Kidney glomerular epithelial cell (primary cell): ENCODE measurements at places on chromosomes 11 and 22.

- peak; percentile 83 for DNase-seq
Measured at GRCh38 chr11:29527391-29527936, 489.4 kb downstream of the KCNA4 start.

DNA sequence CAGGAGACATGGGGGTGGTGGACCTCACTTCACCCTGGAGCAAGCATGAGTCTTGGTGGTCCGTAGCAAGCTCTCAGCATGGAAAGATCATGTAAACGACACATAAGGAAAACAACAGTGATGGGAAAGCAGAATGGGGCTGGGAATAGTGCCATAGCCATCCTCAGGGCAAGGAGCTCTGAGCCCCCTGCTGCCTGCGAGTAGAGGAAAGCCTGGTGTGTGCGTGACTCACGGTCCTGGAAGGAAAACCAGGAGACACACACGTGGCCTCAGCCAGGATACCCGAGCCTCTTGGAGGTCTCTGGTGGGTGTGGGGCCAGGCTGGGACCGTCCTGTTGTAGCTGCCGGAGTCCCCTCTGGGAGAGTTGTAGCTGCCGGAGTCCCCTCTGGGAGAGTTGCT, 12.4 kb downstream of the SHANK3 start:
- no peak for DNase-seq

DNA sequence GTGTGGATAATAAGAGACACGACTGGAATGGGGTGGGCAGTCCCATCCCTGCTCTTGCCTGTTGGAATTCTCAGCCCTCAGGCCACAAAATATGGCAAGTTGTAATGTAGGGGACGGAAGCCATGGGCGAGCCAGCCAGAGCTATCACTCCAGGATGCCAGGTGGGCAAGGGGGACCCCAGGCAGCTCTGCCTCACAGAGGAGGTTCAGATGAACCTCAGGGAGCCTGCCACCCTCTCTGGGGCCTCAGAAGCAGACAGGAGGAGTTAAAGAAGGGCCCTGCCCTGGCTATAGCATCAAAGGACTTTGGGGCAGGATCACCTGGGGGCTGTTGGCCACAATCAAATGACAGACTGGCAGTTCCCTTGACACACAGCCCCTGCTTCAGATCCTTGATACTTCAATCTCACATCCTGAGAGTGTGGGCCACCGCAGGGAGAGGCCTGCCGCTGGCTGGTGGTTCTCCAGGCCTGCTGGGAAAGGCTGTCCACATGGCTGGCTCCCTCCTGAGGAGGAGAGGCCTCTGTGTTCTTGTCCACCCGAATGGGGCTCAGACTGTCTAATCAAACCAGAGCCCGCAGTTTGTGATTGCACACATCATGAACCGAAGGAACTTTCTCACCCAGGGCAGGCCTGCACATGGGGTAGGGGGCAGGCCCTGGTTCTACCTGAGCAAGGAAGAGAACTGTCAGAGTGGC, 31.4 kb downstream of the IGLL1 start:
- DNase-seq, result no peak

GRCh38 chr11:72222106-72222891, 2.3 kb upstream of the INPPL1 start:
- DNase-seq, result no peak

GRCh38 chr11:58739725-58740430, 8.1 kb upstream of the GLYAT start:
- DNase-seq, result no peak

DNA sequence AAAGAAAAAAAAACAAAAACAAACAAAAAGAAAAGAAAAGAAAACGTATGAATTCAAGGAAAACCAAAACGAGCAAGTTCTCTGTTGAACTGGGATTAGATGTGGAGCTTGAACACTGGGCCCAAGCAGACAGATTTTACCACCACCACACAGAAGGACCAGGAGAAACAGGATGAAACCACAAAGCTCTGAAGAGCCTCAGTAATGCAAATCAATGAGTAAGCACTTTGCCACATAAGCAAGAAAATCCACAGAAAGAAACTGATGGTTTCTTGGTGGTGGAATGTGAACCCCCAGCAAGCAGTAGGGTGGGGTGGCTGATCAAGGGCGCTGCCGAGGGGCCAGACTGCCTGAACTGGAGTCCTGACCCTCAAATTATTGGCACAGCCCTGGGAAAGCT, 50.9 kb upstream of the NFRKB start:
- no peak for DNase-seq

GRCh38 chr11:123060277-123061000, 1.5 kb downstream of the HSPA8 start:
- DNase-seq, result no peak

DNA sequence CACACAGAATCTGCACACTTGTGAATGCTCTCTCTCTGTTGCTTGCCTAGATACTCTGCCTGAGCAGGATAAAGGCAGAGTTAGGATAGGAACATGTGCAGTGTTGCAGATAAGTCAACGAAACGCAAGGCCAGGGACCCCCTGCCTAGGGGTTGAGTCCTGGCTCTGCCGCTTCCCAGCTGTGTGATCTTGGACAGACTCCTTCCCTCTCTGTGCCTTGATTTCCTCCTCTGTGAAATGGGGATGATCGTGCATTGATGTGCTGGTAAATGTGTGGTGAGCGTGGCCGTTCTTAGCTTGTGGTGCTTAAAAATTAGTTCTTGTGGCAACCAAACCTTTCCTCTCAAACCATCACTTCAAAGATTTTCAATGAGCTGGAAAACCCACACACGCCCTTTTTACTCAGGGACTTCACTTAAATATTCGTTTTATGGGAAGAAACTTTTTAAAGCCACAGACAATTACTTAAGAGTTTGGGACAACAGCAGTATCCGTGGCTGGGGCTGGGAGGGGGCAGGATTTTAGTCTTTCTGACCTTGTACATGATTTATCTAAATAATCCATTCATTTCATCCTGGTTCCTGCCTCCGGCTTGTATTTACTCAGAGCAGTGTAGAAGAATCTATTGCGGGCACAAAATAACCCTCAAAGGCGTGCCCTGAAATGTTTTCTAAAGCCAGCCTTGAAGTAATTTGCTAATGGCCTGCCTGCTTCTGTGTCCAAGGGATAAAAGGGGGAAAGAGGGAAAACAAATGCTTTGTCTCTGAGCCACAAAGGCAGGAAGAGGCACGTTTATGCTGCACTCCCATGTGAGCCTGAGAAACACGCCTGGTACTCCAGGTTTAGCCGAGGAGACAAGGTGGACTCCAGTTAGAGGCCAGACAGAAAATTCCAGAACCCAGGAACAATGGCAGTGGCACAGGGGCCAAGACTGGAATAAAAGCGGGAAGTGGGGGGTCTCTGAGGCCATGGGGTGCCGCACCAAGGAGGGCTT, 85.0 kb upstream of the CRYBB3 start:
- no peak for DNase-seq

DNA sequence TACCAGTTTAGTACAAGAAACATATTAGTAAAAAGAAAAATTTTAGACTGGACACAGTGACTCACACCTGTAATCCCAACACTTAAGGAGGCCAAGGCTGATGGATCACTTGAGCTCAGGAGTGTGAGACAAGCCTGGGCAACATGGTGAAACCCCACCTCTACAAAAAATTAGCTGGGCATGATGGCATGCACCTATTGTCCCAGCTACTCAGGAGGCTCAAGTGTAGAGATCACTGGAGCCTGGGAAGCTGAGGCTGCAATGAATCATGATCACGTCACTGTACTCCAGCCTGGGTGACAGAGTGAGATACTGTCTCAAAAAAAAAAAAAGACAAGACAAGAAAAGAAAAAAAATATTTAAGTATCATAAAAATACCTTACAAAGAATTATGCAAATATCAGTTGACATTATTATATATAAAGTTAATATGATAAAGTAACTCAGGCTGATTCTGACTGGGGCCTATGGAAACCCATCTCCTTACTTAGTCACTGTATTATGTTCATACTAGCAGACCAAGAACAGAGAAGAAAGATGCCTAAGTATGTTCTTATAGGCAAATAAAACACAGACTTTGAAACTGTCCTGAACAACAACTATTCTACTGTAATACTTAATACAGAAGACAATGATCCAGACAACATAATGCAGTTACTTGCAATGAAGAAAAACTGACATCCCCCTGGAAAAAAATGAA, 27.3 kb downstream of the FAM168A start:
- DNase-seq, result peak; percentile 42

DNA sequence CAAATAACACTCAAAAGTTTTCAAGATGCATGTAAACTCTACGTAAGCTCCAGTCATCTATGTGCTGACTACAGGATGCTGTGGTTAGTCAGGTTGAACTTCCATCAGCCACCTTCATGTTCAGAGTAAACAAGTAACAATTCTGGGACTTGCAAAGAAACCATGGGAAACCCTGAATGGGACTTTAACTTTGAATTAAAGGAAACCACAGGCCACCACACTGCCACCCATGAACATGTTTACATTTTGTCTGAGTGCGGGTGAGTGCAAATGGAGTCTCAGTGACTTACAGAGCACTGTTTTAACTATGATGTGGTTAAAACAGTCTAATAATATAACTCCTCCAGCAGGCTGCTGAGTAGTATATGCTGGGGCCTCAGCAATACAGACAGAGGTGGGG, 12.9 kb upstream of the SYTL2 start:
- DNase-seq, result no peak

GRCh38 chr11:105783216-105783615, 173.3 kb downstream of the GRIA4 start:
- DNase-seq, result no peak

GRCh38 chr11:132186699-132187098, 816.3 kb downstream of the NTM start:
- no peak for DNase-seq

DNA sequence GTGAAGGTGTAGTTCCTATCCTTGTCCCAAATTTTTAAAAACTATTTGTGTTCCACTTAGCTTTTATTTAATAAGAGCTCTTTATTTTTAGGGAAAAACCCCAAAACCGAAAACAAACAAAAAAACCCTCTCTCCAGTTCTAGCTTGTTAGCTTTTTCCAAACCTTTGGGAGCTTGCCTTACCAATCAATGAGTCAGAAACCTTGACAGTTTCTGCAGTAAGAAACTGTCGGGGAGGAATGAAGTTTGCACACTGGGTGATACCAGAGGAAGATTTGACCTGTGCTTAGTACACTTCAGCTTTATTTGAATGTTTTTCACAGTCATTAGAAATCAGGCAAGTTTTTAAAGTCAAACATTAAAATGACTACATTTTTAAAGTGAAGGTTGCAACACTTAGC, 105.0 kb downstream of the FAT3 start:
- DNase-seq, result no peak

DNA sequence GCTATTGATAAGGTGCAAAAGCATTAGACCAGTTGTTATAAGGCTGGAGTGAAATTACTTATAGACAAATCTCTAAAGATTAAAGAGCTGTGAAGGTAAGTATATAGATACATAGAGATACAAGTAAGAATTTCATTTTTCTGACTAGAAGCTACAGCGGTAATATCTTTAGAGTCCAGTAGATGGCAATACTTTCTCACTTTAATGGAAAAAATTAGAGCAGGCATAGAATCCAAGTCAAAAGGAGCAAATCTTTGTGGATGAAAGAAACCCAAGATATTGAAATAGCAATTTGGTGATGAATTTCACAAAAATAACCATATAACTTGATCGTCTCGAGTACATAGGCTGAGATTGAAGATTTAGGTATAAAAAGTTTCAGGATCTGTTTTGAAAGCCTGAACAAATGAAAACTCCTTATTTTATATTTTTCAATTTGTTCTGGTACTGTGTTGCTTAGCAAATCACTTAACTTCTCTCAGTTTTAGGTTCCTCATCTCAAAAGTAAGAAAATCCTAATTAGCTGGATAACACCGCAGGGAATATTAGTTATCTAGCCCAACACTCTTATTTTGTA, 81.9 kb downstream of the UVRAG start:
- DNase-seq, result peak; percentile 61

DNA sequence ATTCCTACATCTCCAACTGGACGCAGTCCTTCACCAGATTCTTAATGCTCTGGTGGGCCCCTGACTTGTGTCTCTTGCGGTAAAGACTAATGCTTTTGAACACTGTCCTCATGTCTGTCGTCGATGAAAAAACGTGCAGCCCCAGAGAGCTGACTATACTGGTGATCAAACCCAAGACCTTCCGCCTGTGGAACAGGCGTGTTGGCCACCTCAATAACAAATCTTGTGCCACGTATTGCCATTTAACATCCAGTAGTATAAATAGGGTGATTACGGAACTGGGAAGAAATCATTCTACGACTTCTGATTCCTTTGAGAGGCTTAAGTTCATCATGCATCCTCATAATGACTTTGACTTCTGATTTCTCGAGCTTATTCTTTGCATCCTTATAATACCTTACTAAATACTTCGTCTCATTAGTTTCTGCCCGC, 45.6 kb downstream of the OR4D9 start:
- no peak for DNase-seq

DNA sequence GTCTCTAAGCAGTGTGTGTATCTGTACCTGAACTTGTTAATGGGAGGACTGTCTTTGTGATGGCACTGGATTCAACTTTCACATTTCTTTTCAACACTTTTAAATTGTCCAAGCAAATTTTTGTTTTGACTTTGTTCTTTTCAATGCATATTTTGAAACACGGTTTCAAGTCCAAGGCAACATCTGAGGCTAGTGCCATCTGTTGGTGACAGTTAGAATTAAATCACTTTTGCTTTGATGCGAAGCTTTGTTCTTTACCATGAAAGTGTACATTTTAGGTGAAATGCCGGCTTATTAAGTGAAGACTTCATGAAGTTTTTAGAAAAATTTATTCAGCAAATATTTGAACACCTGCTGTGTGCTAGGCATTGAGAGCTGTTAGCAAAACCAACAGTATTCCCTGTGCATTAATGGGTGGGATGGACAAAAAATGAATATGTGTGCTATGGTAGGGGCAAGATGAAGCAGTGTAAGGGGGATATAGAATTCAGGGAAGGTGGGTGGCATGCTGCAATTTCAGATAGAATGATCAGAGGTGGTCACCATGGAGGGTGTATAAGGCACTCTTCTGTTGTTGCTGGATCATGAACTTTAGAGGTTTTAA, 70.2 kb downstream of the DDX10 start:
- no peak for DNase-seq

- peak; percentile 83 for DNase-seq
Measured at GRCh38 chr11:1827095-1827813, 7.5 kb upstream of the SYT8 start.

- DNase-seq, result no peak
Measured at GRCh38 chr11:9176550-9176949, 85.2 kb upstream of the SCUBE2 start.

DNA sequence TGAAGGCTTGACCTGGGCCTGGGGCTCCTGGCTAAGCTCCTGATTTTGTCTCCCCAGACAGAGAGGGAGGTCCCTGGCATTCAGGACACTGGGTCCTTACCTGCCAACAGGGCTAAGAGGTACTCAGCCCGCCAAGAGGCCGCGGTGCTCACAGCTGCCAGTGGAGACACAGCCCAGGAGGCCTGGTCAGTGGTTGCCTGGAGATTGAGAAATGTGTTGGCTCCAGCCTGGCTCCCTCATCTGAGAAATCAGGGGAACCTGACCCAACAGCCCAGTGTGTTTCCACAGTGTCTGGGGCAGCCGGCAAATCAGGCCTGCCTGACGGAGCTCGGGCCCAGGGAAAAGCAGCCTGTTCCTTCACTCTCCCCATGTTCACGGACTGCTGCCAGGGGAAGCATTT, 79.4 kb upstream of the NAV2 start:
- no peak for DNase-seq
